T-cell (primary cell): ENCODE measurements at places on chromosomes 12 and 14. TPM values are rescaled to one million over a fixed set of nuclear protein-coding genes. Genes with fewer than 3 reads are reported as not detected.

Gene SALL2
- total RNA-seq: 4.5 TPM

- no peak overlapping the region for H3K27ac ChIP-seq
- no peak overlapping the region for H3K4me3 ChIP-seq
- no peaks in the 10 kb centered on the region for H3K36me3 ChIP-seq
- peaks cover 8% of the 10 kb centered on the region for H3K4me1 ChIP-seq
- H3K27me3 ChIP-seq: no peaks in the 10 kb centered on the region
These were observed 72.0 kb downstream of the PPP2R5E start for GRCh38 chr14:63470962-63471793.

DNA sequence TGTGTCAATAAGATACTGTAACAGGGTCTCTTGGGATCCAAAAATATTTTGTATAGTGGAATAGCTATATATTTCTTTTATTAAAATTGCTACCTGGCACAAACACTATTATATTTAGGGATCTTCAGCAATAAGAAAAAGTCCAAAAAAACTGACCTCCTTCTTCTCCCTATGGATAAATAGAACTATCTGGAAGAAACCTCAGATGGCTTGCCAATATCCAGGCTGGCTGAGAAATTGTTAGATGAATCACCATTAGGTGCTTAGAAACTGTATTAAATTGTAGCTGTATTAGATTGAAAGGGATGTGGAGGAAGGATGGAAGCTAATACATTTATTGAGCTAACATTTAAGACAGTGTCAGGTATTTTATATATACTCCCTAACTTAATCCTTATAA, 66.0 kb downstream of the SLC38A6 start:
- no peaks in the 10 kb centered on the region for H3K36me3 ChIP-seq
- H3K4me1 ChIP-seq: no peaks in the 10 kb centered on the region
- no peak overlapping the region for H3K27ac ChIP-seq

Gene NANOG
- total RNA-seq: not detected

DNA sequence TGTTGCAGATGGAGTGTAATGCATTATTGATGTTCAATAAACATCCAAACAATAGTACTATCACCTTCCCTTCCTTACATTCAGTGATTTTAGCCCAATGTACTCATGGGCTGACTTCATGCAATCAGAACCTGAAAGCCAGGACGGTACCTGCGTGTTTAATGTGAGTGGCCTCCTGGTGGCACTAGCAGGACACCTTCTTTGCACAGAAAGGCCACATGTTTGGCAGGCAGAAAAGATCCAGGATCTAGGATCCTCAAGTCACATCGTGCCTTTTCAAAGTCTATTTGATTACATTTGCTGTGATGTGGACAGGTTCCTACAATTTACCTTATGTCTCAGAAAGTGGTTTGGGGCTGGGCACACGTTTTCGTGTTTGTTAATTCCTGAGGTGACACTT, 82.9 kb downstream of the NEDD1 start:
- no peak overlapping the region for H3K4me3 ChIP-seq
- no peaks in the 10 kb centered on the region for H3K36me3 ChIP-seq
- no peak for DNase-seq
- peaks cover 2% of the 10 kb centered on the region for H3K27me3 ChIP-seq
- no peaks in the 10 kb centered on the region for H3K4me1 ChIP-seq

GRCh38 chr14:33699300-33699983, 251.4 kb downstream of the EGLN3 start:
- H3K4me1 ChIP-seq: no peaks in the 10 kb centered on the region
- H3K27ac ChIP-seq: no peak overlapping the region
- H3K27me3 ChIP-seq: no peaks in the 10 kb centered on the region

GRCh38 chr12:29176941-29177340, 27.9 kb downstream of the FAR2 start:
- no peak for DNase-seq
- no peak overlapping the region for H3K27ac ChIP-seq
- no peaks in the 10 kb centered on the region for H3K36me3 ChIP-seq

Gene GAS2L3
- total RNA-seq: 0.16 TPM

GRCh38 chr14:23535943-23536342, 15.6 kb downstream of the ZFHX2 start:
- no peak overlapping the region for H3K27ac ChIP-seq
- DNase-seq: no peak
- H3K27me3 ChIP-seq: peaks cover 7% of the 10 kb centered on the region
- H3K4me1 ChIP-seq: peaks cover 2% of the 10 kb centered on the region

- H3K27ac ChIP-seq: no peak overlapping the region
- H3K27me3 ChIP-seq: no peaks in the 10 kb centered on the region
- no peaks in the 10 kb centered on the region for H3K4me1 ChIP-seq
These were observed 31.9 kb downstream of the DACT1 start for GRCh38 chr14:58669556-58670200.

Gene SMIM41
- total RNA-seq: not detected

Gene SERPINA12
- total RNA-seq: not detected

DNA sequence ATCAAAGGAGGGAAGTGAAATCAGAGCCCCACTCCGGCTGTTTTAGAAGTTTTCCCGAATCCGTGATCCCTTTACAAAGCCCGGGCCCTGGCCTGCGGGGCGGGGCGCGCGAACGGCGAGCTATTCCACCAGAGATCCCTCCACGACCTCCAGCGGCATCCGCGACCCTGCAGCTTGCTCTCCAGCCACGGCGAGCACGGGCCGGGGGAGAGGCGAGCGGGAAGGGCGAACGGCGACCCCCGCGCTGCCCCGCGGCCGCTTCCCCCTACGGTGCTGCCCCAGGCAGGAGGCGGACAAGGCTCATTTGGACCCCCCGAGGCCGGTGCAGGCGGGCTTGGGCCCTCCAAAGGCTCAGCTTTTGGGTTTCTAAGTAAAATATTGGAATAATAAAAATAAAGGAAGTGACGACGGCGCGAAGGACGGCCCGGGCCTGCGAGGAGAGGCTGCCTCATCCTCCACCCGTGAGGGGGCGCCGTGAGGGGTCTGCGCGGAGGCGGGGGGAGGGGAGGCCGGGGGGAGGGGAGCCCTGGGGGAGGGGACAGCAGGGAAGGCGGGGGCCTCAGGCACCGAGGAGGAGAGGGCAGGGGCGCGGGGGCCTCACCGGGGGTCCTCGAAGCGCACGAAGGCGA, 613 bp downstream of the SRSF9 start:
- H3K27me3 ChIP-seq: no peaks in the 10 kb centered on the region
- peak; percentile 8 for DNase-seq
- H3K36me3 ChIP-seq: no peaks in the 10 kb centered on the region
- H3K4me1 ChIP-seq: peaks cover 10% of the 10 kb centered on the region
- H3K27ac ChIP-seq: peak overlapping the region; percentile 40

- H3K4me3 ChIP-seq: peak overlapping the region; percentile 54
- no peak for DNase-seq
- H3K27me3 ChIP-seq: peaks cover 19% of the 10 kb centered on the region
- H3K27ac ChIP-seq: no peak overlapping the region
These were observed 4.4 kb upstream of the HOXC9 start for GRCh38 chr12:53995378-53996239.

Gene GALC
- 20.5 TPM for total RNA-seq

GRCh38 chr12:32091696-32092095, 15.0 kb upstream of the BICD1 start:
- no peaks in the 10 kb centered on the region for H3K27me3 ChIP-seq
- H3K4me1 ChIP-seq: no peaks in the 10 kb centered on the region
- H3K27ac ChIP-seq: no peak overlapping the region
- H3K36me3 ChIP-seq: no peaks in the 10 kb centered on the region
- no peak for DNase-seq

DNA sequence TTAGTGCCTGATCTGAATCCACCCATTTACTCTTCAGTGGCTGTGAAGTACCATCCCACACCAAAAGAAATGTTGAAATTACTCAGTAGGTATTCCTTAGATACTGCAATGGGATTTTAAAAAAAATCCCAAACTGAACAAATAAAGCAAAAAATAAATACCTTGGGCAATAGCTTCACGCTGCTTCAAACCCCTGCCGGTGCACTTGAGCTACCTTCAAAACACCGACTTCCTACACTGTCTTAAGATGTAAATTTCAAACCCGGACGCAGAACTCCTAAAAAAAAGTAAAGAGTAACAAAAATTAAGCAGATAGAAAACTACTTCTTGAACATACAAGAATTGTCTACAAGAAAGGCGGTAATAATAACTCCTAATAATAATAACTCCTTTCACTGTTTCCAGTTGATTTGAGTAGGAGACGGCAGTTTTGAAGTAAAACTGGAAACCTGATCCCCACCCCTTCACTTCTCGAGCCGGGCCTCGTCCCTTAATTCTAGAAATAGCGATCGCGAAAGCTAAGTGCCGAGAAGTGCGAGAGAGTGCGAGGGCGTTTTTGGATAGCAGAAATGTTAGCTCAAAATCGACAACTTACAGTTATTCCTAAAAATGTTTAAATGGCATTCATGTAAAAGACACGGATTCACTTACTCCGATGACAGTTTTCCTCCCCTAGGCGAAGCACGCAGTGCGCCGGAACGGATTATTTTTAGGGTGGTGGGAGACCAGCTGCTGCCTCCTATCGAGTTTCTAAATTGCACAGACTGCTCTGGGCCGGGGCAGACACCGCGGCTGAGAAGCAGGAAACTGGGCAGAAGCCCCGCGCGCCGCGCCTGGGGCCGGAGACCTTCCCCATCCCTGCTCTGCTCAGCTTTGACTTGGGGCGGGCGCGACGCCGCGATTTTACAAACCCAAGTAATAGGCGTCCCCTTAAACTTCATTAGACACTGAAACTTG, at the start of gene ABCC9:
ABCC9 (minus strand) TSS at position 878 of the 957 bp plus-strand sequence. CDS start 4,752 bp downstream, outside the sequence.
- peaks cover 20% of the 10 kb centered on the region for H3K27me3 ChIP-seq
- no peaks in the 10 kb centered on the region for H3K36me3 ChIP-seq
- H3K27ac ChIP-seq: no peak within 1 kb of the TSS
- H3K4me1 ChIP-seq: no peaks in the 10 kb centered on the region
- H3K4me3 ChIP-seq: peak within 1 kb of the TSS; percentile 33
- no peak for DNase-seq

DNA sequence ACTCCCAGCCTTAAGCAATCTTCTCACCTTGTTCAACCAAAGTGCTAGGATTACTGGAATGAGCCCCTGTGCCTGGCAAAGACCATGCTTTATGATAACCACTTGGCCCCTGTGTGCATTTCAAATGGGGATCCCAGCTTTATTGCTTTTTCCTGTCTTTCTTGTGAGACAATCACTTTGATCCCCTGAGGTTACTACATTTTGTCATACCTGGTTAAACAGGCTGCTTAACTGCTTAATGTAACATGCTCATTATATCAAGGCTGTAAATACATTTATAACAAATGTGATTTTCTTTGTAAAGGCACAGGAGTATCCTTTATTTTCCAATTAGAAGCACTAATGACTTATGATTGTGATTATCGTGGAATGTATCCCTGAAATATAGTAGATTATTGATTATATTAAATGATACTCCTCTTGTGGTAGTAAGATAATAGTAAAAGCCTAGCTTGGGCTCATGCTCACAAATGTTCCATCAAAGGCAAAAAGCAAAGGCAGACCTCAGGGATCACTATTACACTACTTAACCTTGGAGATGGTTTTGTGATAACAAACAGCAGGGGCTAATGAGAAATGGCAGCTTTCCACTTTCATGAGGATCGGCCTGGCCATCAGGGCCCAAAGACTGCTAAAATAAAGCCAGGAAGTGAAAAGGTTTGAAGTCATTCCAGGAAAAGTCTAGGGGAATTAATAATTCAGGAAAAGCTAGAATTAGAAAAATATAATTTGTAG, 290.8 kb upstream of the MDGA2 start:
- H3K4me3 ChIP-seq: no peak overlapping the region
- H3K36me3 ChIP-seq: no peaks in the 10 kb centered on the region
- no peak for DNase-seq
- H3K27me3 ChIP-seq: no peaks in the 10 kb centered on the region
- no peak overlapping the region for H3K27ac ChIP-seq

Gene HCFC2
- total RNA-seq: 16.9 TPM

Gene PIWIL1
- not detected for total RNA-seq

- no peaks in the 10 kb centered on the region for H3K36me3 ChIP-seq
- no peak overlapping the region for H3K4me3 ChIP-seq
- no peak for DNase-seq
- no peak overlapping the region for H3K27ac ChIP-seq
These were observed 12.1 kb downstream of the GPRC5D start for GRCh38 chr12:12939888-12940287.

Gene AMN
- total RNA-seq: 8.4 TPM

GRCh38 chr12:104263580-104264358, 39.8 kb upstream of the EID3 start:
- no peaks in the 10 kb centered on the region for H3K36me3 ChIP-seq
- no peak overlapping the region for H3K27ac ChIP-seq
- H3K27me3 ChIP-seq: no peaks in the 10 kb centered on the region
- H3K4me3 ChIP-seq: no peak overlapping the region
- DNase-seq: no peak

- H3K4me1 ChIP-seq: peaks cover 10% of the 10 kb centered on the region
- no peak for DNase-seq
- no peak overlapping the region for H3K4me3 ChIP-seq
- H3K36me3 ChIP-seq: no peaks in the 10 kb centered on the region
- no peak overlapping the region for H3K27ac ChIP-seq
- H3K27me3 ChIP-seq: peaks cover 8% of the 10 kb centered on the region
These were observed 3.9 kb upstream of the SMARCD1 start for GRCh38 chr12:50081096-50081808.
